ENCODE measurements at places on chromosomes 13 and 19.

GRCh38 chr13:51873837-51874236, 12.1 kb downstream of the CCDC70 start:
- no peak for DNase-seq

- no peak for DNase-seq
Observed at GRCh38 chr19:4495471-4495870, 22.8 kb downstream of the PLIN4 start.

GRCh38 chr13:100478107-100478809, 110.3 kb downstream of the GGACT start:
- no peak for DNase-seq

GRCh38 chr13:44989941-44990340, 603 bp downstream of the GPALPP1 start:
- DNase-seq: peak; percentile 18

GRCh38 chr13:37014609-37015008, 14.0 kb downstream of the EXOSC8 start:
- DNase-seq: peak; percentile 53

DNA sequence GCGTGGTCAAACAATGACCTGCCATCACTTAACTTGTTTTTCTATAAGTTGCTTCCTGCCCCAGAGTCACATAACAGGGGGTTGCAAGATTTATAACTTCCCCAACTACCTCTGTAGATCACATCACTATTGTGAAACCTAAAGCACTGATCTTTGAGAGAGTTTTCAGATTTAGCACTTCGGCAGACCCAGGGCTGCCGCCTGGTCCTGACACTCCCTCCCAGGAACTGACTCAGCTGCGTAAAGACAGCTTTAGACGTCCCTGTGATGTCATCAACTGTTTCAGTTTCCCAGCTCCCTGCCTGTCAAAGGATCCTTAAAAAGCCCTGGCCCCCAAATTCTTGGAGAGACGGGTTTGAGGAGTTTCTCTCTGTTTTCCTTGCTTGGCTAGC, 33.3 kb downstream of the IGFL2 start:
- peak; percentile 21 for DNase-seq

- DNase-seq: peak; percentile 37
Observed at GRCh38 chr13:33642374-33643065, 175.4 kb upstream of the RFC3 start.

GRCh38 chr13:114035583-114036531, 62.0 kb upstream of the C13orf46 start:
- peak; percentile 59 for DNase-seq

GRCh38 chr13:75792526-75793187, 156.5 kb downstream of the LMO7 start:
- DNase-seq: no peak

- no peak for DNase-seq
Observed at GRCh38 chr19:5086230-5086629, 117.3 kb downstream of the KDM4B start.

GRCh38 chr13:26719356-26719945, 41.1 kb downstream of the GPR12 start:
- DNase-seq: no peak

DNA sequence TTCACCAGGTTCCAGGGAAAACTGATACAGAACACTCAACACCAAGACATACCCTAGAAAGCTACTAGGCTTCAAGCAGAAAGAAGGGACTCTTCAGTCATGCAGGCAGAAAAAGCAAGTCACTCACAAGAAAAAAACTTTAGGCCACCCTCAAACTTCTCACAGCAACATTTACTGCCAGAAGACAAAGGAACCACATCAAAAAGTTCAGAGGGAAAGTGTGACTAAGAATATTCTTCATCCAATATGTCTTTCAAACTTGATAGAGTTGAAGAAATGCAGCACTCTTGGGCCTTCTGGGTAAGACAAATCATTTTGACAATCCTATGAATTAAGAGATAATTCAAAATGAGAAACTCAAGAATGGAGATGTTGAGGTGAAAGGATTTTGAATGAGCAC, 7.7 kb downstream of the DZIP1 start:
- no peak for DNase-seq

DNA sequence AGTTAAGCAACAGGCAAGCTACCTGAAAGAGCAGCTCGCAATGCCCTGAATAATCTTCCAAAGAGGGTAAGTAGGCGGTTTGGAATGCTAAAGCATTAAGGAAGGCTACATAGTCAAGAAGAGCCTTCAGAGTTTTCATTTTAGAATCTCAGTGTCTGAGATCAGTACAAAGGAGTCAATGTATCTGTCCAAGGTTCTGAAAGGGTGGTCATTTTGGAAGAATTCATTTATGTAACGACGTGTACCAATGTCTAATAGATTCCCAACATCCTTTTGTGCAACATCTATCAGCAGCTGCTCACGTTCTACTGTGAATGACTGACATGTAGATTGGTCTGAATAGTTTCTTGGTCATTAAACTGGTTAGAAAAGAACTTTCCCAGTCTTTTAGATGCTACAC, 15.2 kb downstream of the ZNF665 start:
- DNase-seq: no peak

GRCh38 chr19:36051236-36051635, 2.8 kb downstream of the THAP8 start:
- peak; percentile 14 for DNase-seq

DNA sequence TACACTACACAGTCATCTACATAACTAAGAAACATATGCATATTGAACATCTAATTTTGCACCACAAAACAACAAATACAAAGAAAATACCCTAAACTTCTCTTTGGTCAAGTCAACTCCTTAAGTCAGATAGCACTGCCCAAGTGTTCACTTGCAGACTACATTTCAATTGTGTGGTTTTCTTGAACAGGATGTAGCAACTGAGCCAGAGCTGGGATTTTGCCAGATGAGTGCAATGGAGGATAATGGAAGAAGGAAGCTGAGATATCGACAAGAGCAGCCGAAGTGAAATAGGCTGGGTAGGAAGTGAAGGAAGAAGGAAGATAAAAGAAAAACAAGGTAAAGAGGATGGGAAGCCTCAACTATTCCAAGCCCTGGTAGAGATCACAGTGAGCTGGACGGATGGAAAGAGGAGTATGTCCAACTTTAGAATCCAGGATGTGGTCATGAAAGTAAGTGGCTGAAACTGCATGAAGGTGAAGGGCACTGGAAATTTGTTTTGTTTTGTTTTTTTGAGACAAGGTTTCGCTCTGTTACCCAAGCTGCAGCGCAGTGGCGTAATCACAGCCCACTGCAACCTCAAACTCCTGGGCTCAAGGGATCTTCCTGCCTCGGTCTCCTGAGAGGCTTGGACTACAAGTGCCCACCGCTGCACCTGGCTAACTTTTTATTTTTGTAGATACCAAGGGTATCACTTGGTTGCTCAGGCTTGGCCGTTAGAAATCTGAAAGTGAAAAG, 15.0 kb downstream of the NUFIP1 start:
- peak; percentile 80 for DNase-seq

DNA sequence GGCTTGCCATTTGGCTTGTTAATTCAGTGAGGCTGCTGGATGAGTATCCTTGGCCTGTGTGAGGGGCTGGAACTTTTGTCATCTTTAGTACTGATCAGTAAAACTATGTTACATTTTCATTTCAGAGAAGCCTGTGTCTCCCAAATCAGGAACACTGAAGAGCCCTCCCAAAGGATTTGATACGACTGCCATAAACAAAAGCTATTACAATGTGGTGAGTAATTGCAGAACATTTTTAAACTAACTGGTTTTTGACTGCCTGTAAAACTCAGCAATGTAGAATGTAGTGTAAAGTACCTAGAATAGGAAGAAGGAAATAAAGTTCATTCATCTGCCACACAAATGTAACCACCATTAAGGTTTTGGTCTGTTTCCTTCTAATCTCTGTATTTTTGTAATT, 87.4 kb upstream of the TEX29 start:
- no peak for DNase-seq

DNA sequence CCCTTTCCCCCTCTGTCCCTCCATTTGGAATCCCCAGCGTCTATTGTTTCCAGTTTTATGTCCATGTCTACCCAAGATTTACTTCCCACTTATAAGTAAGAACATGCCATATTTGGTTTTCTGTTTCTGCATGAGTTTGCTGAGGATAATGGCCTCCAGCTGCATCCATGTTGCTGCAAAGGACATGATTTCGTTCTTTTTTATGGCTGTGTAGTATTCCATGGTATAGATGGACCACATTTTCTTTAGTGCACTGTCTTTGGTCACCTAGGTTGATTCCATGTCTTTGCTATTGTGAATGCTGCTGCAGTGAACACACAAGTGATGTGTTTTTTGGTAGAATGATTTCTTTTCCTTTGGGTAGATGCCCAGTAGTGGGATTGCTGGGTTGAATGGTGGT, 3.8 kb downstream of the ZNF555 start:
- no peak for DNase-seq

DNA sequence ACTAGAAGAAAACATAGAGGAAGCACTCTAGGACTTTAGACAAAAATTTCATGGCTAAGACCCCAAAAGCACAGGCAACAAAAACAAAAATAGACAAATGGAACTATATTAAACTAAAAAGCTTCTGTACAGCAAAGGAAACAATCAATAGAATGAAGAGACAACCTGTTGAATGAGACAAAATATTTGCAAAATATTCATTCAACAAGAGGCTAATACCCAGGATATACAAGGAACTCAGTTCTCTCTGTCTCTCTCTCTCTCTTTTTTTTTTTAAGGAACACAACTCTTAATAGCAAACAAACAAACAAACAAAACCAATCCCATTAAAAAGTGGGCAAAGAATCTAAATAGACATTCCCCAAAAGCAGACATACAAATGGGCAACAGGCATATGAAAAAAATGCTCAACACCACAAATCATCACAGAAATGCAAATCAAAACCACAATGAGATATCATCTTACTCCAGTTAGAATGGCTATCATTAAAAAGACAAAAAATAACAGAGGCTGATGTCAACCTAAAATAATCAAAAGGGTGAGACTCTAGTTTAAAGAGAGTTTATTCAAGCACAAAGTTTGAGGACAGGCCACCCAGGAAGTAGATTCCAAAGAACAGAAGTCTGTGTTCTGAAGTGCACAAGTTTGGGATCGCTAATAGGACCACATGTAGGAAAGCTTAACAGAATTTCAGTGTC, 27.1 kb upstream of the SLC7A9 start:
- DNase-seq: peak; percentile 64

GRCh38 chr19:38049105-38049649, 142.2 kb downstream of the SIPA1L3 start:
- no peak for DNase-seq

DNA sequence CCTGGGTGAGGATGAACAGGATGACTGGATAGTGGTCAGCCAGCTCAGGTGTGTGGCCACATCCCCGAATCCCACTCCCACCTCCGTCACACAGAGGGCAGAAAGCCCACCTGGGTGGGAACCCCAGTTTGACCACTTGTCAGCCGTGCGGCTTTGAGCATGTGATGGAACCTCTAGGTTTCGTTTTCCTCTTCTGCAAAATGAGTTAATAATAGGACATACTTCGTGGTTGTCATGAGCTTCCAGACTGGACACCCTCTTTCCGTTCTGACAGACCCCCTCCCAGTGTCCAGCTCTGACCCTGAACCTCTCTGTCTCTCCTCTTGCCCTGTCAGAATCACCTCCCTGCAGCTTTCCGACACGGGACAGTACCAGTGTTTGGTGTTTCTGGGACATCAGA, 1.8 kb downstream of the AXL start:
- no peak for DNase-seq

GRCh38 chr19:4557971-4558941, 1.2 kb downstream of the SEMA6B start:
- no peak for DNase-seq

DNA sequence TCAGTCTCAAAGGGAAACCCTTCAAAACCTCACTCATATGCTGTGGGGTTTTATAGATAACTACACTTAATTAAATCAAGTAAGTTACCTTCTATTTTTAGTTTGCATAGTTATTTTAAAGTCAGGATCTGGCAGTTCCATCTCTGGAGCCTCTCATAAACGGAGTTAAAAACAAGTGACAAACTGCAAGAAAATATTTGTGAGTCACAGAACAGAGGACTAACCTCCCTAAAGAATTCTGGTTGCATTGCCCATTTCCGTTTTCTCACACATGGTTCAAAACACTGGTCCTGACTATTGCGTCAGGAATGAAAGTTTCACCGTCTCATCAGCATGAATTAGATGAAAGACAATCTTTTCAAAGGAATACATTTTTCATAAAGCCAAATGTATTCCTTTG, 10.6 kb downstream of the RXFP2 start:
- DNase-seq: peak; percentile 92

- no peak for DNase-seq
Observed at GRCh38 chr13:36006347-36006746, 124.8 kb downstream of the DCLK1 start.

DNA sequence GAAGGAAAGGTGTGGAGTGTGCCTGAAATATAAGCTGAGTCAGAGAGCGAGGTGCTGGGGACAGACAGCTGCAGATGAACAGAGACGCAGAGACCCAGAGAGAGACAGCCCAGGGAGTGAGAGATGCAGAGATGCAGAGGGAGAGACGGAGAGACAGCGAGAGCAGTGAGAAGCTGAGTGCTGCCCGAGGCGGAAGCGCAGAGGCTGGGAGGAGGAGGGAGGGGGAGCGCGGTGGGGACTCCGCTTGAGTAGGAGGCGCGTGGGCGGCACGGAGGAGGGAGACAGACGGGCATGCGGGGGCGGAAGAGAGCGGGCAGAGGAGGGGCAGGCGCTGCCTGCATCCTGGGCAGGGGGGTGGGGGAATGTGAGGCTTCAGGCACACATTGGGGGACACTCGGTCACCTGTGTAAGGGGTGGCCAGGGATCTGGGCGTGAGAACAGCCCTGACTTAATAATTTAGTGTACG, 25.7 kb downstream of the SLC8A2 start:
- DNase-seq: no peak

DNA sequence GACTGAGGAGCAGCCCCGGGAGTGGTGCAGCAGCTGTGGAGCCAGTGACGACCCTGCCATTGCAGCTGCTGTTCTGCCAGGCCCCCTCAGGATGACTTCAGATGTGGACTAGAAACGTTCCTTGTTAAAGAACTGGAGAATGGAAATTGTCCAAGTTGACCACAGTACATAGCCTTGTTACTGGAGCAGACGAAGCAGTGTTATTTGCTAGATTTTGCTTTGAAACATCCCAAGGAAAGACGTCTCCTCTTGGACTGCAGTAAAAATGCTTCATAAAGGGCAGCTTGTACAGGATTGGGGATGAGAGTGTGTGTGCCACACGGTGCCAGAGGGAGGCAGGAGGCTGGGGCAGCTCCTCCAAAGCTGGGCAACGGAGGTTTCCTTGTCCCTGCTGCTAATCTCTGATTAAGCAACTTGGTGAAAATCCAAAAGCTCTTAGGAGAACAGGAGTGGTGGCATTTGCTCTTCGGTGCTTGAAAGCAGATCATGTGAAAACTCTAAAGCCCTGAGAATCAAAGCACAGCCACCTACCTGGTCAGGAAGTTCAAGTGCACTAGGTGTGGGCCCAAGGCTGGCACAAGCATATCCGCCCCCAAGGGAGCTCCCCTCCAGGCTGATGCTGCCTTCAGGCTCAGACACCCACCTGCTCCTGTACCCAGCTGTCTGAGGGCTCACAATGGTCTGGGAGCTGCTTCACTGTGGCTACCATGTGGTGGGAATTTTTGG, 34.5 kb downstream of the SHISA2 start:
- DNase-seq: no peak

- DNase-seq: peak; percentile 3
Observed at GRCh38 chr13:90455823-90456222, 891.7 kb upstream of the MIR17HG start.

- peak; percentile 60 for DNase-seq
Observed at GRCh38 chr19:51808333-51808986, 13.5 kb downstream of the FPR3 start.

- DNase-seq: no peak
Observed at GRCh38 chr19:2743099-2743498, 3.3 kb upstream of the SLC39A3 start.

GRCh38 chr19:40717880-40718773, 1.2 kb downstream of the ITPKC start:
- DNase-seq: peak; percentile 10

All from fibroblast of lung (primary cell).